ENCODE measurements at places on chromosomes 2 and 18.

- DNase-seq: no peak
Observed at GRCh38 chr2:106584304-106584954, 97.3 kb downstream of the CD8B2 start.

DNA sequence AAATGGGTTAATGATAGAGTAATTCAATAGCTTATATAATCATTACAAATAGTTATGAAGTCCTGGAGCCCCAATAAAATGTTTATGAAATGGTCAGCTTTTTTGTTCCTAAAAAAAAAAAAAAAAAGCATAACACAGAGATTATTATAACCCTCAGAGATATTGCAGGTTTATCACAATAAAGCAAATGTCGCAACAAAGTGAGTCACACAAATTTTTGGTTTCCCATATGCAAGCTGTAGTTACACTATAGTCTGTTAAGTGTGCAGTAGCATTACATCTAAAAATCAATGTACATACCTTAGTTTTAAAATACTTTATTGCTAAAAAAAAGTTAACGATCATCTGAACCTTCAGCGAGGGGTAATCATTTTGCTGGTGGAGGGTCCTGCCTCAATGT lies 20.0 kb downstream of the WDFY1 start:
- DNase-seq: no peak

DNA sequence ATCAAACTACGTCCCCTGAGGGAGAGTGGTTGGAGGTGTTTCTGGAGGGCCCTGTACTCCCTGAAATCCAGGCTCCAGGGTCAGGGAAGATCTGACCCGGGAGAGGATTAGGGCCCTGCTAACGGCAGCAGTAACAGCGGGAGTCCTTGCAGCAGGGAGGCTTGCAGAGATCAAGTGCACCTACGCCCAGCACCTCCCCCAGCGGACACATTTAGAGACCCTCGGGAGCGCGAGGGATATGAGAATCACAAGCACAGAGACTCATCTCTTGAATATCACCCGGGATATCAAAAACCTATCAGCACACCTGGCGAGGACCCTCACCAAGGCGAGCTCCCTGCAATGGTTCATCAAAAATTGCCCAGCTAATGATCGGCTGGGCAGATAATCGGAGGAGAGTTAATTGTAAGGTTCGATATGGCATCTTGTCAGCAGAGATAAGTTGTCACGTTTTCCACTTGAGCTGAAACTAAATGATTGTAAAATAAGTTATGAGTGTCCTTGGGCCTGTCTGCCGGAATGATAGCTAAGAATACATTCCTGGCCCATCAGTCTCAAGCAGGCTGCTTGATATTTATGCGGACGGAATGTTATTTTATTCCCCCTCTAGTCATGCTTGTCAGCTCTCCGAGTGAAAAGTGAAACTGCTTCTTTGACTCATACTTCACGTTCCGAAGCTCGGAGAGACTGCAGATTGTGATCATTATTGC lies 209.8 kb downstream of the GBX2 start:
- DNase-seq: no peak

- peak; percentile 84 for DNase-seq
Observed at GRCh38 chr2:207619764-207620203, 5.4 kb downstream of the METTL21A start.

DNA sequence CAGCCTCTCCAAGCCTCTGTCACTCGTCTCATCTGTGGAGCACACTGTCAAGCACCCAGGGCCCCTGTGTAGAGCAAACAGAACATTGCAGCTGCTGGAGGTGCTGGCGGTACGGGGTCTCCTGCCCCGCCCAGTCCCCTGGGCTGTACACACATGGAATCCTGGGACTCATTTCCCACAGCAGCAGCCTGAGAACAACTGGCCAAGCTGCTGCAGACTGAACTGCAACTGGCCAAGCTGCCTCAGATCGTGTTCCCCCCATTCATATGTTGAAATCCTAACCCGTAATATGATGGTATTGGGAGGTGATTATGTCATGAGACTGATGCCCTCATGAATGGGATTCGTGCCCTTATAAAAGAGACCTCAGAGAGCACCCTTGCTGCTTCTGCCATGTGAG lies 130.5 kb downstream of the NCK2 start:
- peak; percentile 19 for DNase-seq

Measured in suppressor macrophage treated with lipopolysaccharide for 4 hours (primary cell).